Activated T-cell treated with anti-CD3 and anti-CD28 coated beads for 48 hours (primary cell): ENCODE measurements at places on chromosomes 13 and 19.

DNA sequence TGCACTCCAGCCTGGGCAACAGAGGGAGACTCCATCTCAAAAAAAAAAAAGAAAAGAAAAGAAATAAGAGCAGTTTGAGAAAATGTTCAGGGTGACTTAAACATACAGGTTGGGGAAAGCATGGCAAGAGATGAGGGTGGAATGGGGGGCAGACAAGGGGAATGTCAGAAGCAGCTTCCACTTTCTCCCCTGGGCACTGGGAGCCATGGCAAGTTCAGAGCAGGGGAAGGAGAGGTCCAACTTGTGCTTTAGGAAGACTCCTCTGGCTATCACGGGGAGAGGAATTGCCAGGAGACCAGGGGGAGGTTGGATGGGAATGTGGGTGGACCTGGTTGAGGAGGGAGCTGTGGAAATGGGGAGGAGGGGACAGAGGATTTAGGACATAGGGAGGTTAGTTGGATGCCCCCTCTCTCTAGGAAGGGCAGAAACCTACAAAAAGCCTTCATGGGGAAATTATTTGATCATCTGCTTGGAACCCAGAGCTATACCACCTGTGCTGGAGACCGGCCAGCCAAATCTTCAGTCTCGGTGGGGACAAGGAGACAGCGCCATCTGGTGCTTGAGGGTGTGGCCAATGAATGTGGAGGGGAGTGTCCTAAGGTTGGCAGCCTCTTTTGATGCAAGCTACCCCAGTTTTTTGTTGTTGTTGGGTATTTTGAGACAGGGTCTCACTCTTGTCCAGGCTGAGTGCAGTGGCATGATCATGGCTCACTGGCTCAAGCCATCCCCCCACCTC is 7.3 kb upstream of the STRN4 start:
- DNase-seq = peak; percentile 50

DNA sequence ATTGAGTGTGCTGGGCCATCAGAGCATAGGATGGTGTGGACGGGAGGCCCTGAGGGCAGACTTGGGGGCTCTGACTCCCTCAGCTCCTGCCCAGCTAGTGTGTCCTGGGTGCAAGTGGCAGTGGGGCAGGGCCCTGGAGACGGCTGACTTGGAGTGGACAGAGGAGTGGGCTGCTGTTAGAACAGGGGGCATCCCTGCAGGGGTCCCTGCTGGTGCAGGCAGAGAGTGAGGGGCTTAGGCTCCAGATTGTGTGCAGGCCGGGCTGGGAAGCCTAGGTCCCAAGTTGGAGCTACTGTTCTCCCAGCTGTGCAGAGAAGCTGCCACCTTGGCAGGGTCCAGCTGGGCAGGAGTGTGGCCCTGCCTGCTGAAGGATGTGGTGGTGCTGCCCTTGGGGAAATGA is 8.6 kb downstream of the KCTD15 start:
- DNase-seq = no peak

DNA sequence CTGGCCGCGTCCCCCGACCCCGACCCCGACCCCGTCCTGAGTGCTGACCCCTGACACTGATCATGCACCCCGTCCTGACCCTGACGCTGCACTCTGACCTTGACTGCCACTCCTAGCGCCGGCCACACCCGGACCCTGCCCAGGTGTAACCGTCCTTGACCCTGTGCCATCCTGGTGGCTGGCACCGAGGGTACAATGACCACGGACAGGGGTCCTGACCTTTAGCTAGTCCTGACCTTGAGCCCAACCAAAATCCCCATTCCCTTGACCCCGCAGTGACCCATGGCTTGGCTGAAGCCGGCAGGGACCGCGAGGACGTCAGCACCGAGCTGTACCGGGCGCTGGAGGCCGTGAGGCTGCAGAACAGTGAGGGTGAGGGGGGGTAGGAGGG is 25.9 kb downstream of the CLEC4M start:
- no peak for DNase-seq

DNA sequence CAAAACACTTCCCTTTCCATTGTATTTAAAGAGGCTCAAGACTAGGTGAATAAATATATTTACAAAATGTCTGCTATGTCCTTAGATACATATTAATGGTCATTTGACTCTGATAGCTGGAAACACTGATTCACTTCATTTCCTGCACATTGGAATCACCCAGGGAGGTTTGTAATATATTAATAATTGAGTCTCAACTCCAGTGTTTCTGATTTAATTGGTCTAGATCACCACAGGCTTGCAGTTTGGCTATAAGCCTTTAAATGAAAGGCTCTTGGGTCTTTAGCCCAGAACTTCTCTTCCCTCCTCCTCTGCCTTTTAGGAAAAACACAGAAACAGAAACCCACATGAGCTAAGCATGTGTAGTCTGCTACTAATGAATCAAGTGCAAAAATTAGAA is 378.0 kb downstream of the TBC1D4 start:
- DNase-seq = no peak

DNA sequence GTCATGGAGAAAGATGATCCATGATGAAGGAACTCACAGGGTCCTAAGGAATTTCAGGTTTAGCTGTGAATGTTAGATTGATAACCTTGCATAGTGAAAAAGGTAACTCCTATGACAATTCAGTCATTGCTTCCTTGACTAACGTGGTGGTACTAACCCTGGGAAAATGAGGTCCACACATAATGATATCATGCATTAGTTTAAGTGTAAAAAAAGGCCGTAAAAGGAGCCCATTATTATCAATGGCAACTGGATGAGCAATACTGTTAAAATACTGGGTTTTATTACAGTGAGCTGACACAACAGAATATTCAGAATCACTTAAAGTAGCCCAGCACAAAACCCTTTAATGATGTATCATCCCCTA is 515.4 kb downstream of the DCT start:
- no peak for DNase-seq

DNA sequence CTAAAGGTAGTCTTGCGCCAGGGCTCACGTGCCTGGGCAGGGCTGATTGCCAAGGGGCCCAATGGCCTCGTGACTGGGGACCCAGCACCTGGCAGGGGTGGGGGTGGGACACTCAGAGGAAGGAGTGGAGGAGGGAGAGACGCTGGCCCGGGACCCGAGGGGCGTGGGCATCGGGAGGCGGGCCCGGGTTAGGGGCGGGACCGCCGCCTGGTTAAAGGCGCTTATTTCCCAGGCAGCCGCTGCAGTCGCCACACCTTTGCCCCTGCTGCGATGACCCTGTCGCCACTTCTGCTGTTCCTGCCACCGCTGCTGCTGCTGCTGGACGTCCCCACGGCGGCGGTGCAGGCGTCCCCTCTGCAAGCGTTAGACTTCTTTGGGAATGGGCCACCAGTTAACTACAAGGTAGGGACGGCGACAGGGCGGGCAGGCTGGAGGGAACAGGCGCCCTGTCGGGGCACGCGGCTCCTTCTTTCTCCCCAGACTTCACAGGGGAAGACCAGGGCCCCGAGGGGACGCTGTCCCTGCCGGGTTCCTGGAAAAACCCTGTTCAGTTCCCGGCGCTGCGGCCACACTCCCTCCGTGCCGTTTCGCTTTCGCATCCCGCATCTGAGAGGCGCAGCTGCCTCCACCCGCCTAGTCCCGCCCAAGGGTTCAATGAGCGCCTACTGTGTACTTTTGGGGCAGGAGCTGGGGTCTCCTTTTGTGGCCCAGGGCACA is at the start of gene IFI30:
Gene IFI30 (plus strand): TSS at position 242 of the 717 bp plus-strand sequence. CDS start 29 bp downstream, at position 271.
- peak; percentile 60 for DNase-seq

- DNase-seq = no peak
Observed at GRCh38 chr13:95660981-95661581, 15.9 kb upstream of the DNAJC3 start.

DNA sequence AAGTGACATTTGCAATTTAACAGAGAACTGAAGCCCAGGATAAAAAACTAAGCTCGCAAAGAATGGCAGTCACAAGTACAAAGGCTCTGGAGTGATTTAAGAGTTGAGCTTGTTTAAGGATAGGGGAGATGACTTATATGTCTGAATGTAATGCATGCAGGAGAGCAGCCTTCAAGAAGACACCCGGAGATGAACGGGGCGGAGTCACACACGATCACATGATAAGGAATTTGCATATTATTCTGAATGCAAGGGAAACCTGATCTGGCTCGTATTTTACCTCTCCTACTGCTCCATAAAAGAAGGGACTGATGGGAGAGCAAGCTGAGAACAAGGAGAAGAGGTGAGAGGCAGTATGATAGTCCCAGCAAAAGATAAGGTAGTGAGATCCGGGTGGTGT is 12.9 kb downstream of the TBC1D4 start:
- DNase-seq = no peak

- no peak for DNase-seq
Observed at GRCh38 chr19:38700350-38700901, 43.8 kb downstream of the CAPN12 start.

DNA sequence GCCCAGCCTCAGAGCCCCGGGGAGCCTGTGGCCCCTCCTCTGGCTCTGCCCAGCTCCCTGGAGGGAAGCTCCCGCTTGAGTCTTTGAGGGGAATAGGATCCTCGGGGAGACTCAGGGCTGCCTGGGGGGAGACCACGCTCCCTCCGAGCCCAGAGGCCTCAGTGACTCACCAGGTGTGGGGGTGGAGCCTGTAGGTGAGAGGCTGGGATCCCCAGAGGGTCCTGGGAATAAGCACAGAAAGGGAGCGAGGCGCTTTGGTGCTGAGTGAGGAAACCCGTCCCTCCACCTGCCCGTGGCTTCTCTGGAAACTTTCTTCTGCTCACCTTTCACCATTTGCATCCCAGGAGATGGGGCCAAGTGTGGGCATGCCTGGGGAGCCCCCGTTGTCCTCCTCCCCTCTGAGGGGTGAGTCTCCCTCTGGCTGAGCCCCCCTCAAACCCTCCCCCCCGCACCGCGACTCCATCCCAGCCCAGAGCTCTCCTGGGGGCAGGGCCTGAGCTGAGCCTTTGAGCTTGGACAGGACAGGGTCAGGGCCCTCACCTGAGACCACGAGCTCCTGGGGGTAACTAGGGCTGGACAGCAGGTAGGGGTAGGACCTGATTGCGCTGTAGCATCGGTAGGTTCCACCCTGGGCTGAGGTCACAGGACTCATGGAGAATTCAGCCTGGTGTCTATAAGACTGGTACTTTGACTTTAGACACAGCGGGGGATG is 2.7 kb downstream of the LILRB5 start:
- no peak for DNase-seq

GRCh38 chr13:73715911-73716510 is 418.2 kb downstream of the KLF12 start:
- DNase-seq = no peak

- no peak for DNase-seq
Observed at GRCh38 chr19:4456843-4457653, 546 bp downstream of the UBXN6 start.

DNA sequence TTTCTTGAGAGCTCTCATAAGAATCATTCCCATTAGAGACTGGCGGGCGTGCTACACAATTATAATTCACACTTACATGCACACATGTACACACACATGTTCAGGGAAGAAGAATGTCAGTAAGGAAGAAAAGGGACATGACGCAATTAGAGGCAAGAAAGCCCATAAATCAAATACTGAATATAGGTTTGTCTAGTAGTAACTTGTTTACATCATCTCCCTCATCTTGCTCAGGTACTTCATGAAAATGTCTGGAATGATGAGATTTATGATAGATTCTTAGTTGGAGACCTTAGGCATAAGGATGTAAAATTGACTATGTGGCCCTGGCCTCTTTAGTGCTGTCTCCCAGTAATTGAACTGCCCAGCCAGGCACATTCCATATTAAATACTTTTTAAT is 628.0 kb upstream of the PCDH20 start:
- DNase-seq = no peak

- DNase-seq = no peak
Observed at GRCh38 chr13:24063281-24063877, 97.1 kb upstream of the SPATA13 start.
